WTC11 (cell line): ENCODE measurements at places on chromosomes 11 and 22. TPM values are rescaled to one million over a fixed set of nuclear protein-coding genes. Genes with fewer than 3 reads are reported as not detected.

- no peak for DNase-seq
- H3K36me3 ChIP-seq: no peaks in the 10 kb centered on the region
- no peaks in the 10 kb centered on the region for H3K27me3 ChIP-seq
- H3K4me3 ChIP-seq: no peak overlapping the region
- 0 out of 2 replicates have a peak overlapping the region, but pooled peaks have one; percentile 32 for H3K27ac ChIP-seq
These were observed 34.1 kb downstream of the ARAP1 start for GRCh38 chr11:72718101-72718501.

DNA sequence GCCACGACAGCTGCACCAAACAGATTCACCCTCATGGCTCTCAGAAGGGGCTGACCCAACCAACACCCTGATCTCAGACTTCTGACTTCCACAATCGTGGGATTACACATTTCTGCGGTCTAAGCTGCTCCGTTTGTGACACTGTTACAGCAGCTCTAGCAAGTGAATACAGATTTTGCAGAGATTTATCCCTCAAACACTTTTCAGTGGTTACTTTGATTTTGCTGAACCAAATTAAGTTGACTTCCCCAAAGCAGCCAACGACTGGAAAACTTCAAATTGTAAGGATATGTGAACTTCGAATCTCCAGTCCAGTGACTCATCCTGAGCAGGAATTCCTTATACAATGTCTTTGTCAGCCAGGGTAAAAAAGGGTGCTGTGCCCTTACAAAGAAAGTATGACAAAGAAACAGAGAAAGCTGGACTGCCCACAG, 14.8 kb upstream of the INCENP start:
- peaks cover 4% of the 10 kb centered on the region; the same call in 1 of the 2 replicates for H3K27me3 ChIP-seq
- H3K27ac ChIP-seq: no peak overlapping the region
- H3K36me3 ChIP-seq: peaks cover 4% of the 10 kb centered on the region

- H3K4me1 ChIP-seq: peaks cover 6% of the 10 kb centered on the region
- H3K27ac ChIP-seq: no peak overlapping the region
- H3K27me3 ChIP-seq: no peaks in the 10 kb centered on the region
- DNase-seq: no peak
- H3K4me3 ChIP-seq: no peak overlapping the region
These were observed 1336.4 kb downstream of the TBC1D22A start for GRCh38 chr22:48098921-48099245.

DNA sequence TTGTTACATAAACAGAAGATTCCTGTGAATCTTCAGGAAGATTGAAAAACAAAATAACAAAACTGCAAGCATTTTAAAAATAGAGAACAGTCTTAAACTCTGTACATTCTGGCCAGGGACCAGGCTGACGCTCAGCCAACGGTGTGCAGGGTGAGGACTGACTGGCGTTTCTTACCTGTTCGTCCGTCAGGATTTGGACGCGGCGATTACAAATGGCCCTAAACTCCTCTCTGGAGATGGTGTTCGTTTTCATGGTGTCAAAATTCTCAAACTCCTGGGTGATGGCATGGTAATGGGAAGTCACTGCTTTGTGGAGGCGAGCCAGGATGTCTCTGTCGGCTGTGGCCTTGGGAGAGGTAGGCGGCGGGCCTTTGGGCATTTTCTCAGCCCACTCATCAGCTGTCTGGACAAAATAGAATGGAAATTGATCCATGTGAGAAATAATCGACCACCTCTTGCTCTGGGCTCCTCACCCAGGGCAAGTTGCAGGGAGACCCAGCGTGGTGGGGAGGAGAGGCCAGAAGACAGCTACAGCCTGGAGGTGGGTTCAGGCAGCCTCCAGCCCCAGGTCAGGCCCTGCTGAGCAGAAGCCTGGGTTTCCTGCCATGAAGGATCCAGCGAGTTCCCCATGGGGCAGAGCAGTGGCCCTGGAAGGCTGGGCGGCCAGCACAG, 143.0 kb downstream of the MPPED1 start:
- no peak overlapping the region for H3K27ac ChIP-seq
- H3K4me1 ChIP-seq: peaks cover 16% of the 10 kb centered on the region
- H3K36me3 ChIP-seq: peaks cover 27% of the 10 kb centered on the region

- H3K36me3 ChIP-seq: no peaks in the 10 kb centered on the region
- no peak for DNase-seq
- no peaks in the 10 kb centered on the region for H3K27me3 ChIP-seq
- H3K4me1 ChIP-seq: peaks cover 34% of the 10 kb centered on the region
- H3K4me3 ChIP-seq: peak overlapping the region; percentile 33
- H3K27ac ChIP-seq: peak overlapping the region; percentile 73
These were observed 268.8 kb downstream of the DDX10 start for GRCh38 chr11:108933630-108934029.

GRCh38 chr11:47156951-47157350, 19.7 kb downstream of the ARFGAP2 start:
- H3K4me3 ChIP-seq: no peak overlapping the region
- H3K4me1 ChIP-seq: peaks cover 22% of the 10 kb centered on the region
- H3K27me3 ChIP-seq: no peaks in the 10 kb centered on the region

GRCh38 chr11:108635106-108635505, 29.8 kb upstream of the DDX10 start:
- H3K4me1 ChIP-seq: peaks cover 9% of the 10 kb centered on the region
- H3K36me3 ChIP-seq: no peaks in the 10 kb centered on the region
- H3K27ac ChIP-seq: no peak overlapping the region
- no peaks in the 10 kb centered on the region; the same call in 1 of the 2 replicates for H3K27me3 ChIP-seq
- no peak for DNase-seq

DNA sequence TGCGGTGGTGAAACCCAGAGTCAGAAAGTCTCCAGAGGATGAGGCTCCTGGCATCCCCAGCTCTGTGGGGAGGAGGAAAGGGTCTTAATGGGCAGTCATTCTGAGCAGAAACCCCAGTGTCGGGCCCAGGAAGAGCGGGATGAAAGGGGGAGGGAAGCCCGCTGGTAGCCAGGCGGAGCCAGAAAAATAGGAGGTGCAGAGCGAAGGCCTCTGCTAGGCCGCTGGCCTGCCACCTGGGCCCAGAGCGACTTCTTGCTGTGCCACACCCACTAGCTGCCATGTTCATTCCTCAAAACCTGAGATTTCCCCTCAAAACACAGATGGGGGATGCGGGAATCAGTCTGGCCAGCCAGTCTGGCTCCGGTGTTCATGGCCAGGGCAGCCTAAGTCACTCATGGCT, 650 bp upstream of the POU2AF3 start:
- H3K27ac ChIP-seq: no peak overlapping the region
- H3K4me3 ChIP-seq: peak overlapping the region; percentile 76
- H3K27me3 ChIP-seq: peaks cover 26% of the 10 kb centered on the region
- no peaks in the 10 kb centered on the region for H3K36me3 ChIP-seq

DNA sequence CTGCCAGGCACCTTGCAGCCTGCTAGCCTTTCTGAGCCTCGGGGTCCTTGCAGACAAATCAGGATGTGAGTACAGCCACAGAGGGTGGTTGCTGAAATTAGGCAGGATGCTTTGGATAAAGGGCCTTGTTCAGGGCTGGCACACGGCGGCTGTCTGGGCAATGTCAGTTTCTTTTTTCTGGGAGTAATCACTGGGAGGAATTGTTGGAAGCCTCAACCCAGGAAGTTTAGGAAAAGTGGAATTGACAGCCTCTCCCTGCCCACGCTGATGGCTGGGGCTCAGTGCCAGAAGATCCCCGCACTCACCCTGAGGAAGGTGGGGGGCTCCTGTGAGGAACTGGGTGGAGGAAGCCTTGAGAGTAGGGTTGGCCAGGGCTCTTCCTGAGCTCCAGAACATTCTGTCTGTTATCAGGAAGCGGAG, 37.4 kb downstream of the CD82 start:
- H3K27me3 ChIP-seq: no peaks in the 10 kb centered on the region
- no peaks in the 10 kb centered on the region for H3K36me3 ChIP-seq
- no peak for DNase-seq
- peaks cover 19% of the 10 kb centered on the region for H3K4me1 ChIP-seq
- H3K4me3 ChIP-seq: no peak overlapping the region

DNA sequence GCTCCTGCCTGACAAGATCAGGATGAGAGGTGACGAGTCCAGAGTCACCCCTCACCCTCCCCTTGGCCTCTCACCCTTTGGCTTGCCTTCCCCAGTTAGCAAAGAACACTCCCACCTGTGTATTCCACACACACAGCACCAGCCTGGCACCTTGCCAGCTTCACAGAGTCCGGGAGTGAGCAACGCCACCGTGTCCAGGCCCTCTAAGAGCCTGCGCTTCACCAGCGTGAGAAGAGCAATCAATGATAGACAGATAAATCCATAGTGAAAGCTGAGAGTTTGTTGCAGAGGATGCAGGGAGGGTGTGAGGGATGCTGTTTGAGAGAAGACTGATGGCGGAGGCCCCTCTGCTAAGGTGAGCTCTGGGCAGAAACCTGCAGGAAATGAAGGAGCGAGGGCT, 404.5 kb downstream of the LARGE1 start:
- DNase-seq: no peak
- peaks cover under 1% of the 10 kb centered on the region for H3K36me3 ChIP-seq
- H3K27me3 ChIP-seq: no peaks in the 10 kb centered on the region
- no peak overlapping the region for H3K4me3 ChIP-seq

GRCh38 chr22:20429254-20430100, 8.1 kb downstream of the SCARF2 start:
- H3K27ac ChIP-seq: no peak overlapping the region
- DNase-seq: peak; percentile 84
- peaks cover 9% of the 10 kb centered on the region for H3K36me3 ChIP-seq
- H3K4me3 ChIP-seq: peak overlapping the region; percentile 63

DNA sequence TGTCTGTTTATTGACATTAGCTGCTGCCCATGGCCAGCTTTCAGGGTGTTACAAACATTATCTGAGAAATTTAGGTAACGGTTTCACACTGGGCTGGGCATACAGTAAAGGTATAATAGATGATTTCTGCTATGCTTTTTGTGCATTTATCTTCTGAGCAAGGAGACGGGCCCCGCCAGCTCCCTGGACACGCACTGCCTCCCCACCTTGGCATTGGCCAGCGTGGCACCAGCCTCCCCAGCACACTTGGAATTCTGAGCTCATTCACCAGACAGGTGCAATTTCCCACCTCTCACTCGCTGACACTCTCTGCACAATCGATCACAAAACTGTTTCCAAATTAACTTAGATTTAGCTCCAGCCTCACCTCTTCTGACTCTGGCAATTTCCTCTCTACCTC, 222.8 kb downstream of the CEP164 start:
- no peaks in the 10 kb centered on the region for H3K36me3 ChIP-seq
- no peak overlapping the region for H3K4me3 ChIP-seq
- H3K4me1 ChIP-seq: peaks cover 30% of the 10 kb centered on the region
- no peak overlapping the region for H3K27ac ChIP-seq
- peaks cover 13% of the 10 kb centered on the region; the same call in 1 of the 2 replicates for H3K27me3 ChIP-seq

DNA sequence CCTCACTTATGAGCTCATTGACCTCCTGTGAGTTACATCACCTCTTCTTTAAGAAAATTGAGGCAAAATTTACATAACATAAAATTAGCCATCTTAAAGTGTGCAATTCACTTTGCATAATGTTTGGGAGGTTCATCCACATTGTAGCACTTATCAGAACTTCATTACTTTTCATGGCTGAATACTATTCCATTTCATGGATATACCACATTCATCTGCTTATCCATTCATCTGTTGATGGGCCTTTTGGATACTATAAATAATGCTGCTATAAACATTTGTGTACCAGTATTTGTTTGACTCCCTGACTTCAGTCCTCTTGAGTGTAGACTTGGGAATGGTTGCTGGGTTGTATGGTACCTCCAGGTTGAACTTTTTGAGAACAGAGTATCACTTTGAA, 103.4 kb downstream of the TP53I11 start:
- H3K4me3 ChIP-seq: no peak overlapping the region
- peaks cover 46% of the 10 kb centered on the region for H3K4me1 ChIP-seq
- H3K27ac ChIP-seq: no peak overlapping the region

DNA sequence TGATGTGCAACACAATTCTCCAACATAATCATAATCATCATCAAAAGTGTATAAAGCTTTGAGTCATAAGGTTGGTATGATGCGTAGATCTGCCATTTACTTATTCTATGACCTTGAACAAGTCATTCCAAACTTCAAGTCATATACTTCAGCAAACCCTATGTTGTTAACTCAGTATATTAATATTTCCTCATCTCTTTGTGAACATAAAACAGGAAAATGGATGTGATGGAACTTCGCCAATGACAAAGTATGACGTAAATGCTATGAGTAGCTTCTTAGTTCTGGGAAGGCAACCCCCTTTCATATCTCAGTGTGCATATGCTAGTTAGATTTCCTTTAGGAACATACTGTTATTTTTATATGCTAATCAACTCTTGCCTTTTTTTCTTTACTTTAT, 102.7 kb upstream of the ANO3 start:
- H3K4me1 ChIP-seq: no peaks in the 10 kb centered on the region
- H3K36me3 ChIP-seq: peaks cover 1% of the 10 kb centered on the region; the same call in 1 of the 2 replicates
- H3K27me3 ChIP-seq: no peaks in the 10 kb centered on the region
- no peak for DNase-seq
- H3K4me3 ChIP-seq: no peak overlapping the region

DNA sequence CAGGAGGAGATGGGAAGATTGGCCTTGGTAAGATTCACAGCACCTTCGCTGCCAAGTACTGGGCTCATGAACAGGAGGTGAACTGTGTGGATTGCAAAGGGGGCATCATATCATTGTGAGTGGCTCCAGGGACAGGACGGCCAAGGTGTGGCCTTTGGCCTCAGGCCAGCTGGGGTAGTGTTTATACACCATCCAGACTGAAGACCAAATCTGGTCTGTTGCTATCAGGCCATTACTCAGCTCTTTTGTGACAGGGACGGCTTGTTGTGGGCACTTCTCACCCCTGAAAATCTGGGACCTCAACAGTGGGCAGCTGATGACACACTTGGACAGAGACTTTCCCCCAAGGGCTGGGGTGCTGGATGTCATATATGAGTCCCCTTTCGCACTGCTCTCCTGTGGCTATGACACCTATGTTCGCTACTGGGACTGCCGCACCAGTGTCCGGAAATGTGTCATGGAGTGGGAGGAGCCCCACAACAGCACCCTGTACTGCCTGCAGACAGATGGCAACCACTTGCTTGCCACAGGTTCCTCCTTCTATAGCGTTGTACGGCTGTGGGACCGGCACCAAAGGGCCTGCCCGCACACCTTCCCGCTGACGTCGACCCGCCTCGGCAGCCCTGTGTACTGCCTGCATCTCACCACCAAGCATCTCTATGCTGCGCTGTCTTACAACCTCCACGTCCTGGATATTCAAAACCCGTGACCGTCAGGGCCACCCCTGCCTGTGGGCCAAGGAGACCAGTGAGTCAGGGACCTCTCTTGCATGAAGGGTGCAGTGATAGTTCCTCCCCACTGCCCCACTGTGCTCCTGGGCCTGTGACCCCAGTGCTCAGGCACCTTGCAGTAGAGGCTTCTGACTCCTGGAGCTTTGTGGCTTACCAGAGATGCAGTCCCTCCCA, 83.6 kb downstream of the BCR start:
- DNase-seq: no peak
- peaks cover 30% of the 10 kb centered on the region for H3K36me3 ChIP-seq
- peak overlapping the region; percentile 72 for H3K27ac ChIP-seq
- peaks cover 45% of the 10 kb centered on the region for H3K4me1 ChIP-seq

GRCh38 chr11:132008872-132009271, 638.5 kb downstream of the NTM start:
- DNase-seq: peak; percentile 21
- no peaks in the 10 kb centered on the region; the same call in 1 of the 2 replicates for H3K27me3 ChIP-seq
- H3K36me3 ChIP-seq: no peaks in the 10 kb centered on the region
- no peak overlapping the region; the same call in 1 of the 2 replicates for H3K27ac ChIP-seq
- H3K4me1 ChIP-seq: peaks cover 50% of the 10 kb centered on the region

- DNase-seq: no peak
- H3K27me3 ChIP-seq: no peaks in the 10 kb centered on the region
- H3K36me3 ChIP-seq: no peaks in the 10 kb centered on the region
- peaks cover 15% of the 10 kb centered on the region for H3K4me1 ChIP-seq
- no peak overlapping the region for H3K4me3 ChIP-seq
These were observed 61.0 kb downstream of the ISX start for GRCh38 chr22:35126993-35127392.

The APOA1 gene
- 2.1 to 4.4 TPM (median 3.2 TPM) in 3 replicates for total RNA-seq

The DEPDC5 gene
- total RNA-seq: 26.4 to 40.5 TPM (median 33.4 TPM) in 3 replicates

The GGT5 gene
- 0.09 to 0.32 TPM (median 0.20 TPM) in 3 replicates for total RNA-seq

The NCAPH2 gene
- total RNA-seq: 69.8 to 78.4 TPM (median 70.3 TPM) in 3 replicates

The VWCE gene
- total RNA-seq: 13.8 to 21.9 TPM (median 17.4 TPM) in 3 replicates

The PIWIL4 gene
- total RNA-seq: 0.33 to 0.66 TPM (median 0.62 TPM) in 3 replicates

The MEN1 gene
- total RNA-seq: 47.1 to 53.3 TPM (median 51.2 TPM) in 3 replicates

The CCDC188 gene
- not detected in 3 replicates for total RNA-seq
